RKO (cell line): ENCODE measurements at places on chromosomes 1 and 21.

- DNase-seq, result no peak
Measured at GRCh38 chr1:156104065-156104810, 10.3 kb upstream of the LMNA start.

GRCh38 chr1:187051618-187052232 lies 223.0 kb downstream of the PLA2G4A start:
- DNase-seq, result peak; percentile 60

DNA sequence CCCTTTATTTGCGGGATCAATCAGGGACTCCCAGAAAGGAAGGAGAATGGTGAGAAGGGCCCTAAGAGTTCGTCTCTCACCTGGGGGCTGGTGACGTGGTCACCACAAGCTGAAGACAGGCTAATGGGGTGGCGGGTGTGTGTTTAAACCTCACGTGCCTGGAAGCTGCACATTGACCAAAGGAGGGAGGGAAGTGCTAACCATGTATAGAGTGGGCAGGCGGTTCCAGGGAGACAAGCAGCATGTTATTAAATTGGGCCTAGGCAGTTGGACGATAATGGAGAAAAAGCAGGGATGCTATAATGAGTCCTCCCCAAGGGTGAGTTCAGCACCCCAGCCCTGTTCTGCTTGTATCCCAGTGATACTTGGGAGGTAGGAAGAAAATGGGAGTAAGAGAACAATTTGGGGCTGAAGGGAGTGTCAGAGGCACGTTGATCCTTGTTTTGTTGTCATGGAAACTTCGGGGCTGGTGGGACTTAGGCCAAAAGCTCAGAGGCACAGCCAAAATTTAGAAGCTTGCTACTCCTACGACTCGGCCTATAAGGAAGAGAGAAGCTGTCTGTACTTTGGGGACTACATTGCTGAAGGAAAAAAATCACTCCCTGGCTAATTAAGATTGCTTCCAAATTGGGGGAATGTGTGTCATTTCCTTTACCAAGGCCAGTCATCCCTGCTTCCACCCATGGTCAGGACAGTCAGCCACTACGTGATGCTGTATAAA lies 33.2 kb upstream of the EPHA8 start:
- no peak for DNase-seq

DNA sequence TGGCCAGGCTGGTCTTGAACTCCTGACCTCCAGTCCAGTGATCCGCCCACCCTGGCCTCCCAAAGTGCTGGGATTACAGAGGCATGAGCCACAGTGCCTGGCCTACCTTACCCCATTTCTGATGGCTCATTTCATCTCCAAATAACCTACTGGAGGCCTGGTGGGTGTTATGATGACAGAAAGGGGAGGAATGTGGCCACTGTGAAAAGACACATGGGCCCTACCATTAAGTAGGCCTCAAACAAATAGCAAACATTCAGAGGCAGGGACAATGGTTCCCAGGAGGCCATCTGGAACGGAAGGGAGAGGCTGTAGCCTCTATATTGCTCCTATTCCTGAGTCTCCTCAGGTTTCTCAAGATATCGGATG lies 932 bp upstream of the FCRLA start:
- DNase-seq, result no peak

DNA sequence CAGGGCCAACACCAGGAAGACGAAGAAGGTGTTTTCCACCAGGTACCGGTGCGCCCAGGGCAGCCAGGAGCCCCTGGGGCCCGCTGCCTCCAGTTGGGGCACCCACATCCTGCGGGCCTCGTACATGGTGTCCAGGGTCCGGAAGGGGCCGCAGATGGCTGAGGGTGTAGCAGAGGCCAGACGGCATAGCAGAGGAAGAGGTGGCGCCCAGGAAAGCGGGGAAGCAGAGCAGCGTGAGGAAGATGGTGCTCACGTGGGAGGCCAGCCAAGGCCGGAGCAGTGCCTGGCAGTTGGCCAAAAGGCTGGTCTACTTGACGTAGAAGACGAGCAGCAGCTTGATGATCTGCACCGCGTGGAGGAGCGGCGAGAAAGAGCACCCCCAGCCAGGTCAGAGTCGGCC lies 40.4 kb downstream of the ZNF691 start:
- DNase-seq, result no peak
